Panc1 (cell line): ENCODE measurements at places on chromosomes 2 and 18.

DNA sequence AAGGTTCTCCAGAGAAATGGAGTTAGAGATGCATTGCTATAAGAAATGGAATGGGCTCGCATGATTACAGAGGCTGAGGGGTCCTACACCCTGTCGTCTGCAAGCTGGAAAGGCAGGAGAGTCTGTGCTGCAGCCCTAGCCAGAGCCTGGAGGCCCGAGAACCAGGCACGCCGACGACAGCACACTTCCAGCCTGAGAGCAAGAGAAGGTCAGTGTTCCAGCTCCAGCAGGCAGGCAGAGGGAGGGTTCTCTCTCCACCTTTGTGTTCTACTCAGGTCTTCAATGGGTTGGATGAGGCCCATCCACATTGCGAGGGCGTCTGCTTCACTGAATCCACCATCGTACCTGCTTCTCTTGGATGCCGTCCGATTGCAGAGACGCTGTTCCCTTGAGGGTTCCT, 177.6 kb upstream of the HDAC4 start:
- DNase-seq = no peak

GRCh38 chr2:158143703-158144360, 42.2 kb downstream of the UPP2 start:
- no peak for DNase-seq

GRCh38 chr2:147524912-147525311, 319.9 kb upstream of the ACVR2A start:
- no peak for DNase-seq

- DNase-seq = no peak
Observed at GRCh38 chr2:173239644-173240043, 115.0 kb upstream of the CDCA7 start.

DNA sequence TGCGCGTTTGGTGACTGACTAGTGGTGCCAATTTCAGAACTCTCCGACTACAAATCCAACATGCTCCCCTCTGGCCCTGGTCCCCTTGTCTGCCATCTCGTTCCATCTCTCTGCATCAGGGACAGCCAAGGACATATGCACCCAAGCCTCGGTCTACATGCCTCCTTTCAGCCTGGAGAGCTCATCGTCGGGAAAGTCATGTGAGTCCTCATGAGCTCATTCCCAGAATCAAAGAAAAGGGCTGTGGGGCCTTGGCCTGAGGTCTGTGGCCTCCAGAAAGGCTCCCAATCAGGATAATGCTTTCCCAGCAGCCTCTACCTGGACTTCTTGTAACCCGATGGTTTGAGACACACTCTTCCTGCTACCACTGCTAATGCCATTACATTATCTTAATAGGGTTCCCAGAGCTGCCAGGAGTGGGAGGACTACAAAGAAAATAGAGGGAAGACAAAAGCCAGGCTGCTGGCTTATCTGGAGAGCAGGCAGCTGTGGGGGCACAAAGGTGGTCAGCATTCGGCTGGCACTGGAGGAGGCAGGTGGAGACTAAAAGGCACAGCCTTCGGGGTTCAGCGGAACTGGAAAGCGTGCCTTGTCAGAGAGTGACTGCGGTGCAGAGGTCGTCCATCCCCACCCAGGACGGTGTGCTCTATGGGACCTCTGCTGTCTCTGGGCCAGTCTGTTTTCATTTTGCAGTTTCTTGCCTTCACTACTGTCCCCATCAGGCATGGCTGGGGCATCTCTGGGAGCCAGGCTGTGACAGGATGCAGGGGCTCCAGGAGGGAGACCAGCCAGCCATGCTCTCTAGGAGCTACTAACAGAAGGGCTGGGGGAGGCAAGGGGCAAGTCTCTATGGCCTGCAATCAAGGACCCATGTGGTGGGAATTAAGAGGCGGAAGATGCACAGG, 104.4 kb upstream of the SMAD2 start:
- no peak for DNase-seq

DNA sequence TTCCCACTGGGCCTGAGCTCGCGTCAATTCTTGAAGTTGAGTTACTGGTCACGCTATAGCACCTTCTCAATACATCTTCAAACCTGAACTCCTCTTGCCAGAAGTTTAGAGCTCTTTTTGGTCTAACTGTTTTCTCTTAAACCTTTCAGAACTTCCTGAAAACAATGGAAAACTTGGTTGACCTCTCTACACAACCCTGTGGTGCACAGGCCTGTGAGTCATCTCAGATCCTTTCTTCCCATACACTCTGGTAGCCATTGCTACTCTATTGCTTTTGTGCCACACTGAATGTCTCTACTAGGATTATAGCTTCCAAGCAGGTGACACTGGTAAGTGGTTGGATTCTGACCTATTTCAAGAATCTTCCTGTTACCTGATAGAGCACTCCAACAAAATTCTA, 321.5 kb upstream of the FSIP2 start:
- DNase-seq = no peak

GRCh38 chr2:6412533-6413091, 453.1 kb downstream of the CMPK2 start:
- DNase-seq = peak; percentile 15

DNA sequence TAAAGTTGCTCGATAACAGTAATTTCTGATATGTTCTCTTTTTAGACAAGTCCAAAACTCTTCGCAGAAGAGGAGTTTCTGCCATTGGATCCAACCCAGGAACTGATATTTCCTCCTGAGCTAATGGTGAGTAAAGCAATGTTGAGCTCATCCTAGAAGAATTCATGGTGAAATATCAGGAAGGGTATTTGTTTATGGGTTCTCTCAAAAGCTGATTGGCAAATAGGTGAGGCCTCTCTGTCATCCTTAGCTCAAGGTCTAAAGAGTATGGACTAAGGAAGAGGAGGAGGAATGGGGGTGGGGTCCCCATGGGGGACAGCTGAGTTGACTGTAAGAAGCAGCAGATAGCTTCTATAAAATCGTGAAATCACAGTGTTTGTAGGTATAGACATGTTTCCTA, 18.2 kb downstream of the AOX1 start:
- DNase-seq = peak; percentile 61

- DNase-seq = no peak
Observed at GRCh38 chr18:57497372-57498294, 62.5 kb downstream of the ONECUT2 start.

DNA sequence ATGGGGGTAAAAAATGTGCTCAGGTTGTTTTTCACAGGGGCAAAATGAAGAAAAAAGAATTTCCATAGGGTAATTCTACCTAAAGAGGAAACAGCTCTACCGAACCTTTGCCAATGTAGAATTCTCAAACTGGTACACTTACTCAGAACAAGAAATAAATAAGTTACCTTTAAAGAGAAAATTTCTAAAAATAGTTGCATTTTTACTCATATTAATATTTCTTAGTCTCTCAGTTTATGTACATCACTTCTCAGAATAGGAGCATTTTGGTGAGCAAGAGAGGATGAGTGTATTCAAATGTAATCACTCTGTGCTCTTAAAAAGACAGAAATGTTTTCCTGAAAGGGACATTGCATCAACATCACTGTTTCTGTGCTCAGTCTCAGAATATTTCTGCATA, 574.7 kb upstream of the SLC8A1 start:
- no peak for DNase-seq

DNA sequence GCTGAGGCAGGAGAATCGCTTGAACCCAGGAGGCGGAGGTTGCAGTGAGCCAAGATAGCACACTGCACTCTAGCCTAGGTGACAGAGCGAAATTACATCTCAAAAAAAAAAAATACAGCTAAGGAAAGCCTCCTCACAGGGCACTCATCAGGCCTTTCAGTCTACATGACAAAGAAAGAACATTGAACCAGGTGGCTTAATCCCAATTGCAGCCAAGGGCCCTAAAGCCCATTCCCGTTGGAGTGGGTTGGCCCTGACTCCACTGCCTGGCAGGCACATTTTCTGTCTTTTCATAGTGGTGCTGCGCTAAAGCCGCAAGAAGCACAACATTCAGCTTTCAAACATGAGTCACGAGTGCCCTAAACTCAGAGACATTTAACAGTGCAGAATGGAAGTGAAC, 372.5 kb downstream of the RNF144A start:
- no peak for DNase-seq

- DNase-seq = no peak
Observed at GRCh38 chr2:201880993-201881611, 74.8 kb downstream of the CDK15 start.

DNA sequence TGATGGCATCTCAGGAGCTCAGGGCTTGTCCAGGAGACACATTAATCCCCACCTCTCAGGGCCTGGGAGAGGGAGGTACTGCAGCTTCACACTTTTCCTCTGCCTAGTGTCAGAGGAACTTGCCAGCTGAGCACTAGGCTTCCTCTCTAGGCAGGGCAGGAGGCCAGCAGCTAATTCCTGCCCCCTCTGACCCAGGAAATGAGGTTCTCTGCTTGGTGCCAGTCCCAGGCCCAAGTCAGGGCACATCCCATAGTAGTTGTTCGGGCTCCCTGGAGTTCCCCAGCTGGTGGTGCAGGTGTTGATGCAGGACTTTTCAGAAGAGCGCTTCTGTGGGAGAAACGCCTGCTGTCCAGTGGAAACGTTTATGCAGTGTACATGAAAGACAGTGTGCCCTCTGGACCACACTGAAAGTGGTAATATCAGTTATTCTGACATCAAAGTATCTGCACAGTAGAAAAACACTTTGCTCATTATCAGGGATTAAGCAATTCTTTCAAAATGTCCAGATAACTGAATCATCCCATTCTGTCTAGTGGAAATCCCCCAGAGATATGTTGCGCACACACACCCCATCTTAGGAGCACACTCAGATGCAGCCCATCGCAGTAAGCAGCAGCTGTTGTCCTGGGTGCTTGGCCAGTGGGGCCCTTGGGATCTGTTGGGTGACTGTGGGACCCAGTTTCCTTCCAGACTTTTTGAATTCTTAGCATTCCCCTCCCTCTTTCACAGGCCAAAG, 17.8 kb upstream of the SCLY start:
- DNase-seq = no peak

- DNase-seq = no peak
Observed at GRCh38 chr2:231341100-231341499, 54.4 kb upstream of the B3GNT7 start.

DNA sequence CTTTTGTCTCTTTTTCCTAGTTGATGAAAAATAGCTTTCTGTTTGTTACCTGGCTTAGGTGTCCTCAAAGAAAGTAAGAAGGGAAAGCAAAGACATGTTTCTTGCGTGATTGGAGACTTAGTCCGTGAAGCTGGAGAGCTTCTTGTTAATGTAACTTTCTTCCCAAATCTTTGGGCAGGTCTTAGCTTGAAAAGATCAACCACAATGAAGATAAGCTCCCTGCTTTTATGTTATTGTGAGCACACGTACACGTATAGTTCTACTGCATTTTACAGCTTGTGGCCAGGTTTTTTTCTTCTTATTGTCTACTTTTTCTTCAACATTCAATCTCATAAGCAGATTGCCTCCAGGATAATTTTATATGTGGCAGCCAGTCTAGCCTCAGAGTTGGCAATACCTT, 99.8 kb downstream of the DIS3L2 start:
- no peak for DNase-seq

GRCh38 chr2:76687923-76688322, 834.3 kb downstream of the LRRTM4 start:
- no peak for DNase-seq

DNA sequence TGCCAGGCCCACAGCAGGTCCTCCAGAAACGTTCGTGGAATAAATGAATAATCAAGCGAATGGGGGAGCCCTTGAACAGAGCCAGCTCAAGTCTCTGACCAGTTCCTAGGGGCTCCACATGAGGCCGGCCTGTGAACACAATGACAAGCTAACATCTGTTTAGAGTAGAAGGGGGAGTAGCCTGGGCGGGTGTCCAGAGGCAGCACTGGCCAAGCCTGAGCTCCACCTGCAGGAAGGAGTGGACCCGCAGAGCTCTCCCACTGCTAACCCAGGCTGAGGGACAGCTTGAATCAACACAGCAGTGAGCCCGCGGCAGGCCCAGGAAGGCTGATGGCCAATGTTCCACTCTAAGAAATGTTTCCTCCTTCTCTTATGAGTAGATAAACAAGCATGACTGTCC, 234.8 kb upstream of the RAB6C start:
- no peak for DNase-seq

DNA sequence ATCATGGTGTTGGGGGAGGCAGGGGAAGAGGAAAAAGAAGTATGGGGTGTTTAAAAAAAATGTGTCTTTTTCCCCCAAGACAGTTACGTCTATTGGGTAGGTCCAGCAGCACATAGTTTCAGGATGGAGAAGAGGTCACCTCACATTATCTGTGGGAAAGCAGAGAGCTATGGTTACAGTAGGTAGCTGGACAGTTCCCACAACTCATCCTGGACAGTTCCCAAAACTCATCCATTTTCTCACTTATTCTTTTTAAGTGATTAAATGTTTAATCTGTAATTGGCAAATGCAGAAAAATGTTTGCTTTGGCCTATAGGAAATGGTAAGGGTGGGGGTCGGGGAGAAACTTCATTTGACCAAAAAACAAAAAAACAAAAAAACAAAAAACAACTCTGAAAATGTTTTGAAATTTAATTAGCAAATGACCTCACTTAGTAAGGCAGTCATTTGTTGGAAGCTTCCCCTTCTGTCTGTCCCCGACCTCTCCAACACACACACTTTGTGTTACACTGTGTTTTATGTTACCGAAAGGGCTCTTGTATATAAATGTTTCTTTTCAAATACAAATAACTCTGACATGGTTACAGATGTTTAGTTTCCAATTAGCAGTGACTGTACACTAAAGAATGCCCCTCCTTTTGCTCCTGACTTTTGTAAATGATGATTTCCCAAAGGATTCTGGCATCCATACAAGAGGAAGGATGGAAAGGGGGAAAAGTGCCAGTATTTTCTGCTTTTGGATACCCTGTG, 173.3 kb upstream of the ZFP36L2 start:
- DNase-seq = no peak

DNA sequence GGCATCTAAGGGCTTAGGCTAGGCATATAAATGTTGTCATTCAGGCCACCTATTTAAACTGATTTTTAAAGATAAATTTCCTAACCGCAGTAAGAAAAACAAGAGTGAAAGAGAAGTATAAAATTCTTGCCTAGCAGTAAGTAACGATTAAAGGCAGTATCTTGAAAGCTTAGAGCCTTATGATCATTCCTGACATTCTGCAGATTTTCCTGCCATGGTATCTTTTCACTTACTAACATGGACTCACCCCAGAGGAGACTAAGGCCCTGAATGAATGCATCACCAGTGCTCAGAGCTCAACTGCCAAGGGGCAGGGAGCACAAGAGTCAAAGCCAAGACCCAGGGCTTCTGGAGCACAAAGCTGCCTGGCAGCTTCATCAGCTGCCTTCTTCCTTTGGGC, 133.1 kb downstream of the GCA start:
- no peak for DNase-seq

- no peak for DNase-seq
Observed at GRCh38 chr2:143729296-143729814, 600.1 kb downstream of the ARHGAP15 start.

GRCh38 chr2:196370381-196370780, 199.0 kb upstream of the STK17B start:
- no peak for DNase-seq

DNA sequence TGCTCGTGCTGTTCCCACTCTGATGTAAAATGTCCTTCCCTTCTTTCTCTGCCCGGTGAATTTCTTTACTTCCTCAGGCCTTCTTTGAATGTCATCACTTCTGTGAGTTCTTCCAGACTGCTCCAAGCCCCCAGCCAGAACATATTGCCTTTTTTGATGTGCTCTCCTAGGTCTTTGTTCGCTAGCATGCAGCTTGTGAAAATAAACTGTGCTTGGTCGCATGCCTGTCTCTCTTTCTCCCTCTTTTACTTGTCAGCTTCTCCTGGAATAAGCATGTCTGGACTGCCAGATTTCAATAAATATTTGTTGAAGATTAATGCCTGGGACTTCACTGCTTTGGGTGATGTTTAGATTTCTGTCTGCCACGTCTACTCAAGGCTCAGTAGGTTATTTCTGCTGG, 82.7 kb upstream of the ARHGAP28 start:
- no peak for DNase-seq

- DNase-seq = no peak
Observed at GRCh38 chr18:66623821-66624220, 19.9 kb upstream of the CDH19 start.

- no peak for DNase-seq
Observed at GRCh38 chr2:27942612-27943547, 52.4 kb downstream of the BABAM2 start.
